ENCODE measurements at places on chromosomes 7 and 10.
A peak's percentile ranks its signal among the peaks of the same experiment; 100 is the strongest.

- no peak for DNase-seq
Observed at GRCh38 chr10:62655337-62655994, 149.1 kb upstream of the ADO start.

DNA sequence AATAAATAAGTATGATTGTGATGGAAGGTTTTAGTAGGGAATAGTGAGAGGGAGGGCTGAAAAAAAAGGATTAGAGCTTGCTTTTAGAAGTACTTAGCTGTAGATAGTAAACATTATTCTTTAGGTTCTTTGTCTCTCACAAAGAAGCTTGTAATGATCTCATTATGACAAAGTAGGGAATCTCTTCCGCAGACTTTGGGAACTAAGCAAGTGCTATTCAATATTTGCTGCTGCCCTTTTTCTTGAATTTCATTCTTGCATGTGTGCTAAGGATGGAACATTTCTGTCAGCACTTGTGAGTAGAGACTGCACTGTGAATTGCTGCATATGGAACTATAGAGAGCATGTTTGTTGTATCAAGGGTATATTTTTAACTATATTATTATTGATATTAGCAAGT is 173.4 kb downstream of the ST7 start:
- no peak for DNase-seq

DNA sequence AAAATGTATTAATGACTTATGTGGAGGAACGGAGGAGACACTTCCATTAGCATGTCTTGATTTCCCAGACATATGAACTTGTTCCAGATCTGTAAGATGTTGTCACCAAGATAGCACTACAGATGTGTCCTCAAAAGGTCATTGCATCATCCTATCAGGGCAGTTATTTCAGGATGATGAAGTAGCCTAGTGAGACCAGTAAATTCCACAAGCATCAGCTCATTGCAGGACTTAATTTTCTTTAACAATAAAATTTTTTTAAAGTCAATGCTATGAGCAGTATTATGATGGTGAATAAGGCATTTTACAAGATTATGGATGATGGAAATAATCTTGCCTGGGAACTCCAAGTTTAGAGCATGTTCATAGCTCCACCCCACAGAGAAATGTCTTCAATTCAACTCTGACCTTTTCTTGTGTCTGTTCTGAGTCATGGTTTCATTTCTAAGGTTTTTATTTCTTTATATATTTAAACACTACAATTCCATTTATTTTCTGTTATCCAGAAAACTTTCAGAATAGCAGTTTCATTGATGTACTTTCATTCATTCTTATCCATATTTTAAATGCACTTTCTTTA is 1203.3 kb upstream of the CELF2 start:
- peak; percentile 24 for DNase-seq

DNA sequence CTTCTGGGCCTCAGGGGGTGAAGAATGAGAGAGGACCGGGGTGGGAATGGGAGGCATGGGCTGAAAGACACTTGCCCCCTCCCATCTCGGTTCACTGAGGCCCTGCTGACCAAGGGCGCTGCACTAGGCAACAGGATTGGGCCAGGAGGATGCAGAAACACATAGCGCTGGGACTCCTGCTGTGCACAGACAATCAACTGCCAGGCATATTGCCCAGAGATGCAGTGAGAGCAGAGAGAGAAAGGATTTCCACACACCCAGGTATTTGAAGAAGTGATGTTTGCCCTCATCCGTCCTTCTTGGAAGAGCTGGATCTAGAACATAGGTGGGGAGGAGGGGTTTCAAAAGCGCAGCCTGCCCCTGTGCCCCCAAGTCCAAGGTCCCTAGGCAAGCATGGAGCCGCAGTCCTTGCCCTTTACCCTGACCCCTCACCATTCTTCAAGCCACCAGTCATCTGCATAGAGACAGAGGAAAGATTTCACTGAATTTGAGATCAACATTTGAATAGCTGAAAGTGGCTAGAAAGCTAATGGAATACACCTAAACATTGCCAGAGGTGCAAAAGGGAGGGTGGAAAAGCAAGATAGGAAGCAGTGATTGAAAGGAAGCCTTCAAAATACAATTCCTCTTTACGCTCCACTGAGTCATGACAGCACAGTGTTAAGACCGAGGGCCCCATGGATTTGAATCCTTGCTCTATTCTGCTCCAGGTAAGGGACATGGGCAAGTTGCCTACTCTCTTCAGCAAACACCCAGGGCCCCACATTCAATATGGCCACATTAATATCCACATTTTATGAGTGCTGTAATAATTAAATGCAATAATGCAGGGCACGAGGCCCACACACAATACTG is 44.2 kb upstream of the TNS3 start:
- no peak for DNase-seq

GRCh38 chr10:97676770-97677581 is 10.1 kb downstream of the AVPI1 start:
- DNase-seq = peak; percentile 58

- DNase-seq = no peak
Observed at GRCh38 chr10:71432101-71432905, 35.6 kb downstream of the CDH23 start.

- DNase-seq = no peak
Observed at GRCh38 chr7:133934977-133935330, 192.2 kb upstream of the LRGUK start.

- peak; percentile 77 for DNase-seq
Observed at GRCh38 chr7:138864667-138865066, 66.7 kb upstream of the ATP6V0A4 start.

DNA sequence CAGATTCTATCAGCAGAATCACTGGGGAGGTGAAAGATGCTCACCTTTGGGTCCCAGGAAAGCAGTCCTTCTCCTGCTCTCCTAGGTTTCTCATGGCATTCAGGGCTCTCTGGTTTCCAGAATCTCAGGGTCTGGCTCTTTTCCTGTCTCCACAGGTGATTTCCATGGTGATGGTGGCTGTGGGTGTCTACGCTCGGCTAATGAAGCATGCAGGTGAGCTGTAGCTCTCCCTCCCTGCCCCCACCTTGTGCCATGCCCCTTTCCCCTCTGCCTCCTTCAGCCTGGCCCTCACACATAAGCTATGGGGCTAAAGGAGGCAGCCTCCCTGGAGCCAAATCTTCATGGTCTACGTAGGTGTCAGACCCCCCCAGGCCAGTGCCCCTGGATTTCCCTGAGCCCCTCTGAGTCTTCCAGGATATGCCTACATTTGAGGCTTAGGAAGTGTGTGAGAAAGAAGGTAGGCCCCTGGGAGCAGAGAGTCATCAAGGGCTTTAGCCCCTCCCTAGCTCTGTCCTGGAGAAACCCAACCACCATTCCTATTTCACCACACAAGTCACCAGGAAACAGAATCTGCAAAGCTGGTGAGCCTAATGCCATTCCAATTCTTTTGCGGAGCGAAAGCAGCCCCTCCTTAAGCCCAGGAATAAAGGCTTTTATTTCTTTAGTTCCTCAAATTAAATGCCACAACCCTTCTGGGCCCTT is 17.2 kb downstream of the TSPAN33 start:
- no peak for DNase-seq

DNA sequence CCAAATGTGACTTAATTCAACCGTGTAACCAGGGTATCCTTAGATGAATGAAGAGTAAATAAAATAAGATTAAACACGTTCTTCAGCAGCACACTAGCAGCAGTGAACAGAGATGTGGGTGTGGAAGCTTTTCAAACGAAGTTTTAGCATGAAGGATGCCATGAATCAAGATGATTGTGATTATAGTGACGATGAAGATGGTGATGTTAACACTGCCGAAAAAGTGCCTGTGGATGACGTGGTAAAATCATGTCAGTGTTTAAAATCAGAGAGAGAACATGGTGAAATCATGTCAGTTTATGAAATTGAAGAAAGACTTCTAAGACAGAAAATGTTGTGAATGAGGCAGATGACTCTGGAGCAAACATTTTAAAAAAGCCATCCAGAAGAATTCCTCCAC is 19.2 kb downstream of the LCOR start:
- DNase-seq = no peak

DNA sequence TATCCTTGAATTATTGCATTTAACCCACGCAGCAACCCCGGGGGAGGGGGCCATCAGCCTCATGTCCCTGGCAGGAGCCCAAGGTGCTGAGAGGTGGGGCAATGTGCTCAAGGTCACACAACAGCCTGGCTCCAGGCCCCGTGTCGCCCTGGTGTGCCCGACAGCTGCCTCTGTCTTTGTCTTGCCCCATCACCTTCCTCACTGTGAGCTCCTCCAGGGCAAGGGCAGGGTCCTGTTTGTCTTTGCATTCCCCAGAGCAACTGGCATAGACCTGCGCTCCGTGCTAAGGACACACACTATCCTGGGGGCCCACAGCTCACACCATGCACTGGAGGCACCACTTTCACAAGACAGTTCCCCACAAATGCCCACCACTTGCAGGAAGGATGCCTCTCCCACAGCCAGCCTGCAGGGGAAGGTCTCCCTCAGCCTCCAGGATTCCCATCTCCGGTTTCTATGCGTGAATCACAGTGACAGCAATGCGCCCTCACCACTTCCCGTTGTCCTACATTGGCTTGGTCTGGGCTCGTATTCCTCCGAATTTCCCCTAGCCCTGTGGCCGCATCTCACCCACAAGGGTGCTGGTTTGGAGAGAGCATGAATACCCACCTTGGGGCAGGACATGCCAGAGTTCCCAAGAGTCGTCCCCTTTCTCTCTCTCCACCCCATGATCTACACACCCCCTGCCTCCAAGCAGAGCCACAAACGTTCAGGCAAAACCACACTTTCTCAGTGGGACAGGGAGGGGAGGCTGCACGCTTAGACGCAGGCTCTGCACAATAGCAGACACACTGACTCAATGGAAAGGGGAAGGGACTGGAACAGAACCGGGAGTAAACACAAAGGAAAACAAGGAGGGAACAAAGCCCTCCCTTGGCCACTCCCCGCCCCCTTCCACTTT is 10.3 kb downstream of the ITPRIP start:
- peak; percentile 91 for DNase-seq

GRCh38 chr7:47361746-47362215 is 220.1 kb downstream of the TNS3 start:
- DNase-seq = peak; percentile 90

GRCh38 chr10:27285093-27285492 is 44.5 kb upstream of the ACBD5 start:
- DNase-seq = peak; percentile 3

GRCh38 chr7:29882481-29882880 is 76.2 kb downstream of the WIPF3 start:
- DNase-seq = no peak

DNA sequence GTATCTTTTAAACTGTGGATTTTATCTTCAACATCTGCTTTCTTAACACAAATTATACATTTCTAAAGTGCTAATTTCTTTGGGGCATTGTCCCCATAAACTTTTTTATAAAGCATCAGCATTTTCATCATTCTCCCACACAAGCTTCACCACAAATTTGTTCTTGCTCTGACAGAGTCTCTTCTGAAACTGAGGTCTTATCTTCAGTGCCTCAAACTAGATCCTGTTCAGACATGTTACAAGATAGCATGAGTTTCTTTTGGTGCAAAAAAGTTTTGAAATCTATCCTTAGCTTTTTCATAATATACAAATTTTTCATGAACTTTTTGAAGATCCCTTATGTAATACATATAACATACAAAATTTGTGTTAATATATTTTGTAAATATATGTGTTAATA is 346.6 kb downstream of the IPMK start:
- DNase-seq = no peak

DNA sequence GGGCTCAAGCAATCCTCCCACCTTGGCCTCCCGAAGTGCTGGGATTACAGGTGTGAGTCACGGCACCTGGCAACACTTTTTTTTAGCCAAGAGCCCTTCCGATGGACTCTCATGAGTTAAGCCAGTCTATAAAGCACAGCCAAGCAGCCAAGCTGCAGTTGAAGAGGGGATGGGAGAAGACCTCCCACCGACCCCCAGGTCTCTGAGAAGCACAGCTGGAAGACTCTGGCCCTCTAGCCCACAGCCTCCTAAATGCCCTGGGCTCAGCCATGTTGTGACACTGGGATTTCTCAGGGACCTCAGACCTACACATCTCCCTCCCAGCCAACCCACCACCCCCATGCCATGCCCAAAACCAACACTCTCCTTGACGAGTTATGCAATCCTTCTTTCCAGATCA is 31.1 kb downstream of the CALML3 start:
- no peak for DNase-seq

DNA sequence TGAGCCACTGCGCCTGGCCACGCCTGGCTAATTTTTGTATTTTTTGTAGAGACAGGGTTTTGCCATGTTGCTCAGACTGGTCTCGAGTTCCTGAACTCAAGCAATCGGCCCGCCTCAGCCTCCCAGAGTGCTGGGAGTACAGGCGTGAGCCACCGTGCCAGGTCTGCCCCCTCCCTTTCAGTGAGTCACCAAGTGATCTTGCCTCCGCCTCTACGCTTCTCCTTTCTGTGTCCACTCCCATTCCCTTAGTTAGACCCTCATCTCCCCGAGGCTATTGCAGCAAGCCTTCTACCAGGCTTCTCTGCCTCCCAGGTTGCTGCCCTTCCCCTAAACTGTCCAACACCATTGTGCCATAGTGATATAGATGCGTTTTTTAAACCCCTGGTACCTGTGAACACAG is 32.9 kb downstream of the CDC123 start:
- DNase-seq = no peak

- no peak for DNase-seq
Observed at GRCh38 chr7:152312316-152312715, 123.5 kb downstream of the KMT2C start.

- DNase-seq = no peak
Observed at GRCh38 chr7:727104-727805, at the start of gene PRKAR1B. Gene PRKAR1B, minus strand, starts transcription at chr7:727281. Its CDS starts 15,776 bp downstream, at chr7:711505.

DNA sequence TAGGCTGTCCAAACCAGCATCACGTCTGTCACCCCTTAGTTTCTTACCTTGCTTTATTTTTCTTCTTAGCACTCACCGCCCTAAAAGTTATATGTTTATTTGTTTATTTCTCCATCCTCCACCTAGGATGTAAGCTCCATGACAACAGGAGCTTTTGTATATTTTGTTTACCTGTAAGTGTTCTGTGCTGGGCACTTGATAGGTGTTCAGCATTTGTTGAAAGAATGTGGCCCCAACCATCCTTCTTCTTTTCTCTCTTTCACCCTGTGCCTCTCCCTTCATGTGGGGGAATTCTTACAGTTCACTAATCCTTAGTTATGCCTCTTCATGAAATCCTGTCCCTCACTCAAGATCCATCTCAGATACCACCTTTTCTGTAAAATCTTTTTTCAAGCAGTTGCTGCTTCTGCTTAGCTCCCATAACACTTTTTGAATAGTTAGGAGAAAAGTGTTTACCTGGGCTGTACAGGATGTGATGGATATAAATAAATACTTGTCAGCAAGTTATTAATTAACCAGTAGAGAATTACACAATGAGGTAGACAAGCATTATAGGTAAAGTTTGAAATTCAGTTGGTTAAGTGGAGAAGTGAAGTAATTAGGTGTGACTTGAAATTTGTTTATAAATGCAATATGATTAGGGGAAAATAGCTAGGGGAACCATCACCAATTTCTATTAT is 9.7 kb downstream of the AHR start:
- DNase-seq = no peak

- DNase-seq = peak; percentile 44
Observed at GRCh38 chr7:39735903-39736302, 112.5 kb downstream of the RALA start.

GRCh38 chr7:5693529-5693928 is 87.9 kb downstream of the RNF216 start:
- peak; percentile 80 for DNase-seq

GRCh38 chr10:77501152-77501845 is 136.3 kb downstream of the KCNMA1 start:
- peak; percentile 98 for DNase-seq

Data from EL (cell line).